ENCODE measurements at places on chromosomes 3 and 15.

DNA sequence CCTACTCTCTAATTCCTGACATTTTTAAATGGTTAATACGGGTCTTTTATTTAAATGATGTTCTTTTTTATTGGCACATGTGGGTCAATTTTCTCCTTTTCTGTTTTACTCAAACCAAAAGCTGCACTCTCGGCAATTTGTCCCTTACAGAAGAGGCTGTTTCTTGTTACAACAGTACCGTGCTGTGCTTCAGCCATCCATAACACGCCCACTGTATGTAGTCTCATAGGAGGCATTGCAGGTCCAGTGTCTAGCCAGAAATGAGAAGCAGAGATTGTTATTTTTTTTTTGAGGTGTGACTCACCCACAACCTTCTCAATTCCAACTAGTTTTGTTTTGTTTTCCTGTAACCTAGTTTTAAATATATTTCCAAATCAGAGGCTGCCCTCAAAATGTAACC, 164.6 kb downstream of the GMNC start:
- DNase-seq: no peak

GRCh38 chr3:62007036-62007435, 366.3 kb downstream of the FEZF2 start:
- DNase-seq: no peak

DNA sequence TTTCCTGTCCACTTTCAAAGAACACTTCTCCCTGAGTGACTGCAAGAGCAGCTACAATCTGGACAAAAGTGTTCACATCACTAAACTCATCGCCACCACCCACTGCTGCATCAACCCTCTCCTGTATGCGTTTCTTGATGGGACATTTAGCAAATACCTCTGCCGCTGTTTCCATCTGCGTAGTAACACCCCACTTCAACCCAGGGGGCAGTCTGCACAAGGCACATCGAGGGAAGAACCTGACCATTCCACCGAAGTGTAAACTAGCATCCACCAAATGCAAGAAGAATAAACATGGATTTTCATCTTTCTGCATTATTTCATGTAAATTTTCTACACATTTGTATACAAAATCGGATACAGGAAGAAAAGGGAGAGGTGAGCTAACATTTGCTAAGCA, 1.8 kb downstream of the CCRL2 start:
- no peak for DNase-seq

DNA sequence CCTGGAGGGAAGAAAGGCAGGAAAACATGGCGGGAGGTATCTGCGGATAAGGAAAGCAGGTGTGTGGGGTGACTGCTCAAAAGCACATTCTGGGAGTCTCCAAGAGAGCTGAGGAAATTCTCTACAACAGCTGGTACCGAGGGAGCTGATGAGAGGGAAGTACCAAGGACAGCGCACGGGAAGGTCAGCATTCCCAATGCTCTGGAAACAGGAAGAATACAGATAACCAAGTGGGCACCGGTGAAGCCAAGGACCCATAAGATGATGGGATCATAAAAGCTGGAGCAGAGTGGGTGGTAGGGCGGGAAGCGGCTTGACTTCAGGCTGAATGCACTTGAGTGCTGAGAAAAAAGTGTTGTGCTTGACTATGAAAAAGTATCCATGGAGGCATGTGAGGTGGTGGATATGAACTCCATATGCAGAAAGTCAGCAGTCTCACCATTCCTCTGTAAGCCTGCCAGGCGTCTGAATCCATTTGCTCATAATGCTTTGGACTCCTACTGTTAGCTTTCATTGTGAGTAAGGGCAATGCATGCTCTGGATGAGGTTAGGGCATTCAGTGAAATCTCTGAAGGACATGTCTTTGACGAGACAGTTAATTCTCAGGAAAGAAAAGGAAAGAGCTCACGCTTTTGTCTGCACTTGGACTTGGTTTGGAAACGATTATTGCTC, 215.5 kb downstream of the NR1D2 start:
- no peak for DNase-seq

DNA sequence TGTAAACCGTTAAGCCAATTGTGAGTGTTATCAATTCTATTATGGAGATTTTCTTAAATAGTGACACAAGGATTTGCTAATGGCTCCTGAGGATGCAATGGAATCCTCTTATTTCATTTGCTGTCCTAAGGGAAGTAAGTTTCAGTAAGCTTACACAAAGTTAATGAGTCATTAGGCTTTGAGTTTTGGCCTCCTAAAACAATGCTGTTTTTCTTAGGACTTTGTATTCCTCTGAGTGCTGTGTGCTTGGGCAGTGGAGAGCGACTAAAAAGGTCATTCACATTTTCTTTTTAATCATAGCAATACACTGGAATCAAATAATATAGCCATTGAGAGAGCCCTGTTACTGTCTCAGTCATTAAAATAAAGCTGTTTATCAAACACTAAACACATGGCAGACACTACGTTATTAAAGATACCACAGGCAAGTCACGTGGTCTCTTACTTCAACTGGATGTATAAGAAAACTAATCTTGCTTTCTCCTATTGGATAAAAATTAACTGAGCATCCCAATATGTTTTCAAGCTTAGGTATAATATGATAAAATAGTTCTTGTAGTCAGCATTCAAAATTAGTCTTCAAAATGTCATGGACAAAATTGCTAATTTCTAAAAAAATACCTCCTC, 290.8 kb downstream of the NLGN1 start:
- DNase-seq: no peak
